ENCODE measurements at places on chromosomes 5 and 9.

GRCh38 chr9:108707120-108707519 is 148.7 kb downstream of the ACTL7B start:
- no peak for DNase-seq

GRCh38 chr5:92941806-92942205 is 639.2 kb downstream of the NR2F1-AS1 start:
- no peak for DNase-seq

- no peak for DNase-seq
These were observed 198.9 kb upstream of the SGCD start for GRCh38 chr5:156128026-156128425.

DNA sequence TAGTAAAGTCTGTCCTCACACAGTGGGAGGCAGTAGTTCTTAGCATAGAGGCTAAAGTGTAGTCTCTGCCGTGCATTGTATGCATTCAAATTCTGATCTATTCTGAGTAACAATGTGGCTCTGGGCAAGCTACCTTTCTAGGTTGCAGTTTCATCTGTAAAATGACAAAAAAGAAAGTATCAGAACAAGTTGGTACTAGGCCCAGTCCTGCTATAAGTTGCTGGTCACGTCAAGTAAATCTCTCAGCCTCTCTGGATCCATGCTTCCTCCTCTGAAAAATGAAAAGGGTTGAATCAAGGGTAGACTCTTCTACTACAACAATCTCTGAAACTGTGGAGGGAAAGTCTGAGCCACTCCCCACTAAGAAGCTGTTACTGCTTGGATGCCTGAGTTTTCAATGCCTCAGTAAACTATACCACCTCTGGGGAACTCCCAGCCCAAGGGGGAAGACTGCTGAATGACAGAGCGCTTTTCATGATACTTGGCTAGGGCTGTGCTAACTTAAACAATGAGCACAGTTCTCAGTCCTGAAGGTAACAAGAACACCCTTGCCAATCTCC is 34.5 kb upstream of the SPARC start:
- no peak for DNase-seq

GRCh38 chr9:4490705-4491625 is 697 bp downstream of the SLC1A1 start:
- no peak for DNase-seq
